NCI-H1694 (cell line): ENCODE measurements at places on chromosomes 7 and 10.

GRCh38 chr10:21518149-21518640, 7.3 kb downstream of the SKIDA1 start:
- DNase-seq = peak; percentile 82

DNA sequence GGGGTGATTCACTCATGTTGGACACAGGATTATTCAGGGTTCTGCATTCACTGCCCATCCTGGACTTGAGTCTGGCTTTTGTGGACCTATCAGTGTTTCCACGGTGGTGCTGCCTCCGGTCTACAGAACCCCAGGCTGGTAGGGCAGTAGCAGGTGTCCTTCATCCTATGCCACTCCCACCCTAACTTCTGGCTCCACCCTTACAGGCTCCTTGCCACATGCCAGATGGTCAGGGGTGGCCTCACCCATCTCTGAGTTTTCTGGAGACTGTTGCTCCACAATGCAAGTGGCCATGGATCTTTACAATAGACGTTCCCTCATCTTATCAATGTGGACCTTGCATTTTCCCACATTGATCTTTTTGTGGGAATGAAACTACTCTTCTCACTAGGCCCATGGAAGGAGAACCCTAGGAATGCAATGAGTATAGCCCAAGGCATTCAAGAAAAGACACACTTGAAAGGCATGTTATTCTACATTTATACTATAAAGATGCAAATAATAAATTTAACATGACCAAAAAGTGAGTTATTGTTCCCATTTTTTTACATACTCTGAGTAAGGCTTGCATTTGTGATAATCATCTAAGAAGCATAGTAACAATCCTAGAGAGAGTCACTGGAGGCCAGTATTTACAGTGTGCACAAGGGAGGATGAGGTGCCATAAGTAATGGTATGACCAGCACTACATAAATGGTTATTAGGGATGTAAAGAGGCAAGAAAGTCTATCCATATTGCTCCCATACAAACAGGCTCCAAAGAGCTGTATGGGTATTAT, 57.4 kb upstream of the ADO start:
- no peak for DNase-seq

- DNase-seq = no peak
These were observed 198.1 kb upstream of the PPP2R2D start for GRCh38 chr10:131702531-131703356.

DNA sequence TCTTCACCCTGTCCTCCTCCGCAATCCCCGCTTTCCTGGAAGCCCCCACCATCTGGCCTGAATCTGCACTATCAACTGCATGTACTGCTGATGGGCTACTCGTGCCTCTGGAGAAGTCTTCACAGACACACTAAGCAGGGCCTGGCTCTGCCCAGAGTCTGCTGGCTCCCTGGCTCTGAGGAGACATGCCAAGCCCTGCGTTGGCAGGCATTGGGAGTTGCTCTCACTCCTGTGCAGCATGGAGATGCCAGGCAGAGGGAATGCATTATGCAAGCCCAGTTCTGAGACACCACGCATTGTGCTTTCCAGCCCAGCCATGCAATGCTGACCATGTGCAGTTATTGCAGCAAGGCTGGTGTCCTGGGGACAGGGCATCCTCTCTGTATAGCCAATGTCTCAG, 314.6 kb downstream of the CXCL12 start:
- DNase-seq = no peak

GRCh38 chr10:11625019-11625735, 13.7 kb upstream of the USP6NL start:
- no peak for DNase-seq

- no peak for DNase-seq
These were observed 19.1 kb upstream of the HKDC1 start for GRCh38 chr10:69201045-69201444.
